ENCODE measurements at places on chromosomes 2 and 18. TPM values are rescaled to one million over a fixed set of nuclear protein-coding genes. Genes with fewer than 3 reads are reported as not detected.

DNA sequence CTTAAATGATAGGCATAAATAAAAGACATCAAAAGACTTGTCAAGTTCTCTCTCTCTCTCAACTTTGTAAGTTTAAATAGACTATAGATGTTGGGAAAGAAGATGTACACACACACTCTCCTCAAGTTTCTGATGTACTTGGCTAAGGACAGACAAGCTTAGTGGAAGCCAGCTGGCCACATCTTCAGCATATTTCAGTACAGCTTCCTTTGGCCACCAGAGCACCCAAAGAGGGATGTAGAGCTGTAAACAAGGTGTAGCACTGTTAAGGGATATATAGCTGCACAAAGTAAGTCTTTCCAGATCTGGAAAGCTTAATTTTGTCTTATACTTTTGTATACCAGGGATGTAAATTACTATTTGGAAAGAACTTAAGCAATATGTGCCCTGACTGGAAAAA lies 64.3 kb upstream of the MSTN start:
- DNase-seq: no peak

GRCh38 chr2:208937521-208937920 lies 486.3 kb upstream of the MAP2 start:
- no peak for DNase-seq

DNA sequence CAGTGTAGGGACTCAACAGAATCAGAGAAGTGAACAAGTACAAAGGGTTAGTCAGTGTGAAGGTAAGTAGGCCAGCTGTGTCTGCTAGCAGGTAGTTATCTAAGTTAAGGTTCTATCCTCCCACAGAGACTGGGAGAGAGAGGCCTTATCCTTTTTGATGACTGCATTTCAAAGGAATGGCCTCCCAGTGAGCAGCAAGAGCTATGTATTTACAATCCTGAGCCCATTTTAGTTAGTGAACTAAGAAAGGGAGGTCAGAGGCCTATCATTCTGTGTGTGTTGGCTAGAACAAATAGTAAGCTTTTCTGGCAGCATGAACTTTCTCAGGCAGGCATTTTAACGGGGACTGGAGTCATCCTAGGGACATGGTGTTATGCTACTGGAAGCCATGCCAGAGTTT lies 182.9 kb downstream of the VWC2L start:
- no peak for DNase-seq

DNA sequence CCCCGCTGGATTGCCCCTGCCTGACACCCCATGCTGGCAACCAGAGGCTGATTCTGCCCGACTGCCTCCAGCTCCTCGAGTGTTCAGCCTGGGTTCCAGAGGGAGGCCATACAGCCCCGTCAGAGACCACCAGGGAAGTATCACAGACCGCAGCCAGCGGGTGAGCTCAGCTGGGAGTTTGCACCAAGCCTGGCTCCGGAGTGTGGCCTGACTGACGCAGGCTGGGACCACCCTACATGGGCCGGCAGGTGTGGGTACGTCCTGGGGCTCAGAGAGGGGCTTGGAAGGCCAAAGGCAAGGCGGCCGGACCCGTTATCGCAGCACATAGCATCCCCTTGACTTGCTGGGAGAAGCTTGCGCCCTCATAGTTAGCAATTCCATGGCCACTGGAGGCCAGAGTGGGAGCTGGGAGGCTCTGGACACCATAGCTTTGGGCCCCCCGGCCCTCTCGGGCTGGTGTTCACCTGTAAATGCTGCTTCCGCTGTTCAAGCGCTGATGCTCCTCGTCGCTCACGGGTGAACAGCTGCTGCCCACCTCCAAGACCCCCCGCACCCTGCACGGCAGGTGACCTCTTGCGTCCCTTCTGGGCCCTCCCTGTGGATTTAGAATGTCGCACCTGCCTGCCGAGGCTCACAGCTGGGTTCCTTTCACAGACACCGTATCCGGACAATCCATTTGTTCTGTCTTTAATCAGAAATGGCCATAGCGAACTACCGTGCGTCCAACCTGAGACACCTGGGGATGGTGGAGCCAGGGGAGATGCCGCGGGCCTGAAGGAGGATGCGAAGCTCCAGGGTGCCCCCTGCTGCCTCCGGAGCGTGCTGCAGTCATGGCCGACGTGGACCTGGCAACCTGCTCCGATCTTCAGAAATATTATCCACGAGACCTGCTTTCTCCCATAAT lies 31.2 kb upstream of the SLC66A3 start:
- DNase-seq: peak; percentile 91

- no peak for DNase-seq
Observed at GRCh38 chr2:230823264-230823964, 41.3 kb upstream of the ITM2C start.

- DNase-seq: no peak
Observed at GRCh38 chr2:9074930-9075329, 71.4 kb upstream of the MBOAT2 start.

DNA sequence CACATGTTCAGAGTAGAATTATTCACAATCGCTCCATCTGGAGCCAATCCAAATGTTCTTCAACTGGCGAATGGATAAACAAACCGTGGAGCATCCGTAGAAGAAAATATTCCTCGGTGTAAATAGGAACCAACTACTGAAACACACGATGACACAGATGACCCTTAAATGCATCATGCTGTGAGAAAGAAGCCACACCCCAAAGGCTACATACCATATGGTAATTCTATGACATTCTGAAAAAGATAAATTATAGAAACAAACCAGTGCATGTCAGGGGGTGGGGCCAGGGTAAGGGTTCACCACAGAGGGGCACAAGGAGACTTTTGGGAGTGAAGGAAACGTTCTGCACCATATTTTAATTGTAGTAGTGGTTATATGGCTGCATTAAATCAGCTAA lies 312.2 kb upstream of the SMIM21 start:
- DNase-seq: no peak

DNA sequence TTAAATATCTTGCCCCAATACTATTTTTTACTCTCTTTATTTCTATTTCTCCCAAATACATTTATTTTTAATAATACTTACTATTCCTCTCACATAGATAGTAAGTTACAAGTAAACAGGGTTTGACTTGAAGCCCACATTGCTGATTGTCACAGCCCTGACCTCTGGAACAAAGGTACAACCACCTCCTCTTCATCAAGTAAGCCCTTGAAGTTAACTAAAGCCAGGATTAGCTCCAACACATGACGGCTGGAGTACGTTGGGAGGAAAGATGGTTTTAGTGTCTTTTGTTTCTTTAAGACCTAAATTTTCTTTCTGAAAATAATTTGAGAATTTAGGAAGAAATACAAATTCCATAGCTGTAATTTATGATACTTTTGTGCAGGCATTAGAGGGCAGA lies 949 bp downstream of the MYOM1 start:
- DNase-seq: no peak

DNA sequence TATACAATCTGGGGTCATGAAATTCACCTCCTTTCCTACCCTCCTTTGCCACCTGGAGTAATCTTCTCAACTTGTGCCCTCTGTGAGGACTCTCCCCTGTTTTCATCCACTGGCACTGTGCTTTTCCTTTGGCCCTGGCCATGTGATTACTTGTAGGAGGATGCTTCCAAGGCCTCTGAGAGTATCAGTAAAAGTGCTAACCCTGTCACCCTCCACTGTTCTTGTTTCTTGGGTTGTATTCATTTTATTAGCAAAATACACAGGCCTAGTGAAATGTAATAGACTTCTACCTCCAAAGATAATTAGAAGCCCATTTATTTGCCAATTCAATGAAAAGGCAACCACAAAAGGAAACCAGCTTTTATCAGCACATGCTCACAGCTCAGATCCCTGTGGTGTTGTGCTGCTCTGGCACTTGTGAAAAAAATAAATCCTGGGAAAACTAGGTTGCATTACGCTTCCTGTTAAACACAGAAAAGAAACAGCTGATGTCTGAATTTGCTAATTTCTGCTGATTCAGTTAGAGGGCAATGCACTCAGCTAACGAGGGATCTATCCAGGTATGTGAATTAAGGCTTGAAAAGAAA lies 357.5 kb upstream of the ETAA1 start:
- DNase-seq: no peak

- DNase-seq: no peak
Observed at GRCh38 chr2:179428649-179429048, 164.0 kb upstream of the SESTD1 start.

GRCh38 chr2:96531366-96531765 lies 5.2 kb upstream of the ARID5A start:
- no peak for DNase-seq

GRCh38 chr2:120622159-120622869 lies 113.4 kb upstream of the GLI2 start:
- DNase-seq: no peak

GRCh38 chr2:240561325-240561971 lies 1.3 kb downstream of the DUSP28 start:
- DNase-seq: peak; percentile 15

GRCh38 chr2:209876211-209876610 lies 104.6 kb downstream of the UNC80 start:
- no peak for DNase-seq

GRCh38 chr2:147659051-147659450 lies 185.8 kb upstream of the ACVR2A start:
- no peak for DNase-seq

GRCh38 chr2:226135861-226136548 lies 663.6 kb downstream of the IRS1 start:
- no peak for DNase-seq

GRCh38 chr18:57920036-57920435 lies 116.9 kb upstream of the ATP8B1 start:
- no peak for DNase-seq

- DNase-seq: no peak
Observed at GRCh38 chr18:78953566-78953965, 26.1 kb upstream of the SALL3 start.

GRCh38 chr2:209600341-209601171 lies 171.1 kb upstream of the UNC80 start:
- no peak for DNase-seq

- DNase-seq: no peak
Observed at GRCh38 chr2:69645921-69646320, 2.4 kb upstream of the AAK1 start.

DNA sequence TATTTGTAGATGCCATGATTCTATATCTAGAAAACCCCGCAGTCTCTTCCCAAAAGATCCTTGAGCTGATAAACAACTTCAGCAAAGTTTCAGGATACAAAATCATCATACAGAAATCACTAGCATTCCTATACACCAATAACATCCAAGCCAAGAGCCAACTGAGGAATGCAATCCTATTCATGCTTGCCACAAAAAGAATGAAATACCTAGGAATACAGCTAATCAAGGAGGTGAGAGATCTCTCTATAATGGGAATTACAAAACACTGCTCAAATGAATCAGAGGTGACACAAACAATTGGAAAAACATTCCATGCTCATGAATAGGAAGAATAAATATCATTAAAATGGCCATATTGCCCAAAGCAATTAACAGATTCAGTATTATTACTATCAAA lies 551.4 kb upstream of the SLC39A10 start:
- DNase-seq: no peak

C2orf78 gene
- total RNA-seq: not detected

STAT4 gene
- 1.0 TPM for total RNA-seq

CIB4 gene
- total RNA-seq: not detected

CCDC148 gene
- total RNA-seq: 1.3 TPM

TMEM131 gene
- total RNA-seq: 18.2 TPM

SKOR2 gene
- not detected for total RNA-seq

PPP4R3B gene
- total RNA-seq: 34.2 TPM

CAPN10 gene
- total RNA-seq: 8.7 TPM
